Stimulated activated naive CD4-positive, alpha-beta T cell (primary cell): ENCODE measurements at places on chromosomes 12 and 14.

- DNase-seq, result no peak
Observed at GRCh38 chr14:40204441-40205175, 772.4 kb upstream of the FBXO33 start.

- DNase-seq, result no peak
Observed at GRCh38 chr12:41418586-41418985, 230.5 kb downstream of the PDZRN4 start.

GRCh38 chr14:89507521-89507920 lies 90.5 kb upstream of the FOXN3 start:
- DNase-seq, result no peak

GRCh38 chr12:114368685-114369452 lies 37.1 kb downstream of the TBX5 start:
- DNase-seq, result no peak

DNA sequence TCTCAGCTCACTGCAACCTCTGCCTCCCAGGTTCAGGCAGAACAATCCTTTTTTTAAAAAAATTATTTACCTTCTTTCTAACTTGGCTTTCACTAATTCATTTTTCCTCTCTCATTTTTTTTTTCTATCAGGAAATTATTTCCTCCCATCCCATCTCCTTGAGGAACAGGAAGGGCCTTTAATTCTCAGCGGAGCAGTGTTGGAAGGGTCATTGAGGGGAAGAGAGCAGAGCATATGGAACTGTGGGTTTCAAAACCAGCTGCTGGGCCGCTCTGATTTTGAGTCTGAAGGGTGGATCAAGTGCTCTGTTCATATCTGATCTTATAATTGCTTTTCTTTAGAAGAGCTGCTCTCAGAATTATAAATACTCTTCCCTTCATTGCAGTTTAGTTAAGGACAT lies 29.0 kb downstream of the NUBPL start:
- DNase-seq, result no peak

DNA sequence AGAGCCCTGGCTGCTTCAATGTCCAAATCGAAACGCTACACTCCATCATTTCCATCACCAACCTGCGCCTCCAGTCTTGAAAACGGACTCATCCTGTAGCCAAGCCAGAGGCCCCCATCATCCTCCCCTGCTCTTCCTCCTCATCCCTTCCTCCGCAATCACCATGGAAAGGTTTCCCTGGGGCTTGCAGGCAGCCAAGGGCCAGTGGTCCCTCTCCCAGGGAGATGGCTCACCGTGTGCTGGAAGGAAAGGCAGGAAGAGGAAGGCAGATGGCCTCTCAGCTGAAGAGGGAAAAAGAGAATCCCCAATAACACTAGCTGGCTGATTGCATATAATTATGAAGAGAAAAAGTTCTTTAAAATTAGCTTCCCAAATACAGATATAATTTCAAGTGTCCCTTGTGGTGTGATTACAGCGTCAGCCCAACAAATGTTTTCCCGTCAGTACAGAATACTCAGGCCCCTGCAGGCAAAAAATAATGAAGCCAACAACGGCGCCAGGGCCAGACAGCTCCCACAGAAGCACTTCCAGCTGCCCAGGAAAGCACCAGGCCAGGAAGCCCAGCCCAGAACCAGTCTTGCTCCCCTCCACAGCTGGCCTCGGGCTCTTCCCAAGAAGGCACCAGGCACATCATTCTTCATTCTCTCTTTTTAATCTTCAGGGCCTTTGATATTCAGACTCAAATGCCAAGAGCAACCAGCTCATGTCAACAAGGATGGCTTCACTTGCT lies 24.7 kb downstream of the ITPK1 start:
- no peak for DNase-seq

- DNase-seq, result peak; percentile 19
Observed at GRCh38 chr12:110585231-110585799, 2.2 kb upstream of the PPTC7 start.

DNA sequence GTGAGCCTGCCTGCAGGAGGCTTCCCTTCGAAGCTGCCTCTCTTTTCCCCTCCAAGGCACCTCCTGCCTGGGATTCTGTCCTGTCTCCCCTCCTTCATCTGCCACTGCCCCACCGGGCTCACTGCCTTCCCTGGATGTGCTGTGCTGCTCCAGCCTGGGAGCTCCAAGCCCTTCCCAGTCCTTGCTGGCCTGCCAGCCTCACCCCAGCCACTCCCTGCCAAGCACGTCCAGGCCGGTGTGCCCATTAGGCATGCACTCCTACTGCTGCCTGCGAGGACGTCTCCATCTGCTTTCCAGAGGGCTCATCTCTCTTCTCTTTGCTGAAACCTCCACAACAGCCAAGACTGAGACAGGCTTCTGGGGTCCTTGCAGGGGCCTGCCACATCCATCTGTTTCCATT lies 8.4 kb upstream of the SLC25A47 start:
- DNase-seq, result no peak

DNA sequence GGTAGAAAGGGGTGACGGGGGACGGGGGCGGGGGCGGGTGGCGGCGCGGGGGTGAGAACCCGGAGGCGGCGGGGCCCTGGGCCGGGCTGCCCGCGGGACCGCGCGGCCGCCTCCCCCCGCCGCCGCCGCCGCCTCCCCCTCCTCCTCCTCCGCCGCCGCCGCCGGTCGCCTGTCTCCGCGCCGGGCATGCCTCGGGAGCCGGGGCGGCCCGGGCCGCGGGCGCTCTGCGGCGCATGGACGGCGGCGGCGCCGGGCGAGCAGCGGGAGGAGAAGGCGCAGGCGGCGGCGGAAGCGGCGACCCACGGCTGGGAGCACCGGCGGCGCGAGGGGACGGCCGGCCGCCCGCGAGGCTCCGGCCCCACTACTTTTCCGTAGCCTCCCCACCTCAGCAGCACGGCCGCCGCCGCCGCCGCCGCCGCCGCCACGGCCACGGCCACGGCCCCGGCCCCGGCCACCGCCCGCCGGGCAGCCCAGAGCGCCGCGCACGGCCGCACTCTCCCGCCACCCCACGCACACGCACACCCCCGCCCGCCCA lies at the start of gene NPAS3:
Gene NPAS3, plus strand, starts transcription at position 161 of the 535 bp plus-strand sequence.
- DNase-seq, result no peak

DNA sequence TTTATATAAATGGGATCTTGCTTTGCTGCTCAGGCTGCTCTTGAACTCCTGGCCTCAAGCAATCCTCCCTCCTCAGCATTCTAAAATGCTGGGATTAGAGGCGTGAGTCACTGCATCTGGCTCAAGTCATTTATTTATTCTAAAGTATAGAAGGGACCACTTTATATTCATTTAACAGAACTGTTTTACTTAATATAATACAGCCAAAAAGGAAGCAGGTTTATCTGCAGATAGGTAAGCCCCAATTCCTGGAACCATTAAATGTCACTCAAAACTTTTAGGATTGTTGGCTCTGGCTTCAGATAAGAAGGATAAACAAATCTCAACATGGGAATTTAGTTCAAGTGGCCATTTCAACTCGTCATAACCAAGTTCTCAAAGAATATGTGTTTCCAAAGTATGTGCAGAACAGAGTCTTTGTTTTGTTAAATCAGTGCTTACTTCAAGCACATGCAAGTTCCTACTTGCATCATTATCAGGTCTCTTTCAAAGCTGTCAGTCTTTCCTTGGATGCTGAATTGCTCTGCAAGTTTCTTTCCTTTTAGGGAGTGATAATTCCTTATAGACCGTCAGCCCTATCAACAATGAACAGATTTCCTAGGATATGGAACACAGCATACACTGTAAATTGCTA lies 60.4 kb downstream of the KITLG start:
- DNase-seq, result no peak

DNA sequence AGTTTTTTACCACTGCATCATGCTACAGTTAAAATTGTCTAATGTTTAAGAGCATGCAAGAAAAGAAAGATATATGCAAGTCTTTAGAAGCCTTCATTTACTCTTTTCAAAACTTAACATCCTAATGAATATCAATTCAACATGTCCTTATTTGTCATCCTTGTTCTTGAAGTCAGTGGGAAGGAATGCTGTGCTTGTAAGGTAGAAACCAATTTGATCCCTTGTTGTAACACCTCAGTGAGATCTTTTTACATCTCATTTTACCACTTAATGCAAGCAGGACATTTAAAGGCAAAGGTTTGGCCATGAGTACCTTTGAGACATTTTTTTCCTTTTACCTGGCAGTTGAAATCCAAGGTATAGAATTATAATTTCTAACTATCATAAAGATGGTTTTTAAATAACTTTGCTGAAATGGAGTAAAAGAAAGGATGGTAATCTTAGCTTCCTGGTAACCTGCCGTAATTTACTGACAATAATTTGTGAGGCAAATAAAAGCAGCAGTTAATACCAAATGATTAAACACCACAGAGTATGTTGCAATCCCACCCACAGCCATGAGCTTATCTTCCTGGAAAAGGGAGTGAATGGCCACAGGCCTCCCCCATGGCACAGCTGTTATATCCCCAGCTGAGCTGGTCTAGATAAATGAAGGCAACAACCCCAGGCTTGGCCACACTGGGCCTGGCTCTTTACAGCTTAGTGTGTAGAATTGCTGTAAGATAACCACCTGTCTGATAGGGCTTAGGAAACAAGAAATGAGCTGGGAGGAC lies 33.2 kb upstream of the STRN3 start:
- DNase-seq, result no peak

GRCh38 chr14:35506927-35507326 lies 27.0 kb upstream of the INSM2 start:
- no peak for DNase-seq

- no peak for DNase-seq
Observed at GRCh38 chr12:114668151-114668885, 15.7 kb downstream of the TBX3 start.

- no peak for DNase-seq
Observed at GRCh38 chr12:10701843-10702242, 21.3 kb downstream of the YBX3 start.

- DNase-seq, result no peak
Observed at GRCh38 chr12:14185427-14186192, 179.9 kb upstream of the ATF7IP start.

GRCh38 chr14:105883066-105884005 lies 357.0 kb downstream of the TMEM121 start:
- DNase-seq, result no peak

DNA sequence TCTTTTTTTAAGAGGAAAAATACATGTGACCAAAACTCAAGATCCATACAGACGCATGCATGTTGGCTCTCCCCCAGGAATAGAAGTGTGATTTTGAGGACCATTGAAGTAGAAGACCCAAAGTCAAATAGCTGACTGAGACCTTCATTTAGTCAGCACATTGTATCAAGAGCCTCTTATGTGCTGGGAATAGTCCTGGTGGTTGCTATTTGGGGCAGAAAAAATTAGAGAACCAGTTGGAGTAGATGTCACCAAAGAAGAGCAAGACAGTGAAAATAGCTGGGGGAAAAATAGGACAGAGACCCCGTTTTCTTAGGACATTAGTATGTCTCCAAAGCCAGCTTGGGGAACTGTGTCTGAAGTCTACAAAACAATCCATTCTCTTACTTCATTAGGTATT lies 93.6 kb downstream of the PELI2 start:
- no peak for DNase-seq

DNA sequence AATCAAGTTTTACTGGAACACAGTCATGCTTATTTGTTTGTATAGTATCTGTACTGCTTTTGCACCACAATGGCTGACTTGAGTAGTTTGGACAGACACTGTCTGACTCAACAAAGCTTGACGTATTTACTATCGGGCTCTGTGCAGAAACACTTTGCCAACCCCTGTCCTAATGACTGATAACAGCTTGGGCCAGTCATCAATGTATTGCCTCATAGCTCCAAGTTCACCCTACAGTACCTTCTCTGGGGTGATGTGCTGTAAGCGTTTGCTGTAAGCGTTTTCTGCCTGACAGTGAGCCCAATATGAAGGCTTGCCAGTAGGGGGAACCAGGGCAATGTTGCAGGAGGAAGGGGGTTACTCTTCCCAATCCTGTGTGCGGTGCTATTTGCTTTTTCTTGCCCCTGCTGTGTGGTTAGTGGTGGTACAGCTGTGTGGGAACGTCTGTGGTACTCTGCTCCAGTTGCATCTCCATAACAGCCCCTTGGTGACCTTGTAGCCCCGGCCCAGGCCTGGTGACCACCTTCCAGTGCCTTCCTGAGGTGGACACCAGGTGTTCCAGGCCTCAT lies 5.4 kb upstream of the CCDC177 start:
- no peak for DNase-seq

DNA sequence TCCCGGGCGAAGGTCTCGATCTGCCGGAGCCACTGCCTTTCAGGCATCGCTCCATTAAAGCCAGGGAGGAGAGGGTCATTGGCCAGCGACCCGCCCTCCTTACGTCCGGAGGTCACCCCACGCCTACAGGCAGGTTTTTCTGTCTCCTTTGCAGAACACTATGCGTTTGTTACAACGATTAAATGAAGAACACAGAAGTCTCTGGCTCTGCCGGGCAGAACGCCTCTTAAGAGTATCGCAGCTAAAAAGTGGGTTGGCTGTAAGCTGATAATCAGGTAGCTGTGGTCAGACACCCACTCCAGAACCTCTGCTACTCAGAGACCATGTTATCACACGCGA lies 15.0 kb downstream of the OTX2 start:
- no peak for DNase-seq

DNA sequence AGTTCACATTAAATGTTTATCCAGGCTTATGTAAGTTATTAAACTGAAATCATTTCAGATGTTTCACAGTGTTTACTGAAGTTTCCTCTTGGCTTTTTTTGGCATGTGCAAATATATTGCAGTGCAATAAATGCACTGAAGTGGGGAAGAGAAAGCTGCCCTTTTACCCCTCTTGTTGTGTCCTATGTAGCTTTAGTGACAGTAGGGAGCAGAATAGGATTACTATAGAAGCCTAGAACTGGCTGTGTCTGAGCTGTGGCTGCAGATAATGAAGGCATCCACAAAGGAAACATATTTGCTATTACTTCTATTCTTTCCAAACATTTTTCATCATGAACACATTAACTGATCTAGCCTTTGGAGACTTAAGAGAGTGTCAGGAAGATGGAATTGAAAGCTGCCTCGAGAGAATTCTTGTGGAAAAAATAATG lies 24.1 kb upstream of the CNTN1 start:
- no peak for DNase-seq

- no peak for DNase-seq
Observed at GRCh38 chr12:96077081-96077480, 41.7 kb upstream of the LTA4H start.

DNA sequence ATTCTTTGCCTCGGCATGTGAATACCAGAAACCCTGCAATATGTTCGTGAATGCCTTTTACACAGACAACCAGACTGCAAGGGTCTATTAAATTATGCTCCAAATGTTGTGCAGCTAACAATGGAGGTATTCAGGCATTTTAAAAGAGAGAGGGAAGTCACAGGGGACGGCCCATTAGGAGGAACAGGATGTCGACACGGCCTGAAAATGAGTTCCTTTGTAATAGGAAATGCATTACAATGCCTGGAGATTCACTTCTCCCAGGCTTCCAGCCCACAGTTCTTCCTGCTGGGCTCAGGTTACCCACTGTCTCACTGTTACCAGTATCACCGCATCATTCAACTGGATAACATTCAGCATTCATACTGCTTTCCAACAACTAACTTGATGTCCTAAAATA lies 2.5 kb downstream of the DUSP6 start:
- no peak for DNase-seq

DNA sequence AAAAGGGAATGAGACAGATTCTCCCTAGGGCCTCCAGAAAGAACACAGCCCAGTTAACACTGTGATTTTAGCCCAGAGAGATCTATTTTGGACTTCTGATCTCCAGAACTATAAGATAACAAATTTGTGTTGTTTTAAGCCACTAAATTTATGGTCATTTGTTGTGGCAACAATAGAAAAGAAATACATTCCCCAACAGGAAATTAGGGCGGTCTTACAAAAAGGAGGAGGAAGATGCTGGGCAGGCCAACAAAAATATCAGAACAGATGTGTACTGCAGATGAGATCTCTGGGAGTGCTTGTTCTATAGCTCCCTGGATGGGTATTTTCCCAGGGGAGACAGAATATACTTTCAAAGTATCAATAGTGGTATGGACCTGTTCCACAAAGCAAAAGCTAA lies 32.0 kb upstream of the SOCS2 start:
- no peak for DNase-seq
